H7 (cell line): ENCODE measurements at places on chromosomes 6 and 20. TPM values are rescaled to one million over a fixed set of nuclear protein-coding genes. Genes with fewer than 3 reads are reported as not detected.

Gene UNC5CL
- total RNA-seq: 4.2 and 4.3 TPM in 2 replicates

Gene SLC24A3
- total RNA-seq: 0.44 and 0.48 TPM in 2 replicates

Gene PERP
- 27.9 and 28.5 TPM in 2 replicates for total RNA-seq

Gene CBLN4
- total RNA-seq: not detected in 2 replicates

Gene KCNK15
- 0.14 TPM in 1 of 2 replicates, not detected in the other for total RNA-seq

Gene ZNF334
- total RNA-seq: 3.9 and 9.1 TPM in 2 replicates

Gene PDYN
- total RNA-seq: 0.15 and 0.52 TPM in 2 replicates

Gene WFDC12
- not detected in 2 replicates for total RNA-seq

Gene NFATC2
- 0.28 and 0.48 TPM in 2 replicates for total RNA-seq

DNA sequence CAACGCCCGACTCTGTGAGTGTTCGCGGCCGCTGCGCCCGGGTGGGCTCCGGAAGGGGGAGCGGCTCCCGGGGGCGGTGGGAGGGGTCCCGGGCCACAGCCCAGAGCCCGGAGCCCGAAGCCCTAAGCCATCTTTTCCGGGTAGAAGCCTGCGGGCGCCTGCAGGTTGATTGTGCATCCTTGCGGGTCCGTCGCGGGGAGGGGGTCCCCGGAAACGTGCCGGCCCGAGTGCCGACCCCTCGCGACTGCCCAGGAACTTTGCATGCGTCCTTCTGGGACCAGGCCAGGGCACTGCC is 413 bp downstream of the PTPRA start:
- DNase-seq: peak; percentile 88

GRCh38 chr6:158970640-158971275 is 29.2 kb downstream of the RSPH3 start:
- DNase-seq: no peak

DNA sequence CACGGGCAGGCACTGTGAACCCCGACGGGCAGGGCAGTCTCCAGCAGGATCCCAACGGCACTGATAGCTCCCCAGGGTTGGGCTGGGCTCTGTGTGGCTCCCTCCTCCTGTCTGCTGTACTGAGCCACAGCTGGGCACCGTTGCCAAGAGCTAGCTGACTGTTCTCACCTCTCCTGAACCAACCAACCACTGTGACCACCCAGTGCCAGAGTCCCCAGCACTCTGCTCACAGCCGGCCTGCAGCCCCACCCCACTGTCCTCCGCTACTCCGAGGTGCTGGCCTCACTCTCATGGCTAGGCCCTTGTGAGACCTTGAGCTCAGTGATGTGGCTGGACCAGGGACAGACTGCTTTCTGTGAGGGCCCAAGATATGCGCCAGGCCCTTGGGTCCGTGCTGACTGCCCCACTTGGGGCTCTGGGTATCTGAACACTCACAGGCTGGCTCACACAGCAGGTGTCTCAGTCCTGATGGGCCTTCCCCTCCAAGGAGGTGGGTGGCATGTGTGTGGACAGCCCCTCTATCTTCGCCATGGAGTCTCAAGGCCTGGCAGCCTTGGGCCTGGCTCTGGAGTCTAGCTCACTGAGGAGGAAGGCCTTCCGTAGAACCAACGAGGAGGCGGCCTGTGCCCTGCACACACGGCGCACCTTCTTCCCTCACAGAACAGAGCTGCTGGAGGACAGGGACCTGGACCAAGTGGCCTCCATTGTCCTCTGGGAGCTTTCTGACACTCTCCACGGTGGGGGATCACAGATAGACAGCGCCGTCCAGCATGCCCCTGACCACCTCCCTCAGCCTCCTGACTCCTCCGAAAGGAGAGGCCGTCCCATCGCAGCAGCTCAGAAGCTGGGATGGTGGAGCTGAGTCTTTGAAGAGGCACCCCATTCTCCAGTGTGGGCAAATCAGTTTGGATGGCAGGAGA is 53.5 kb downstream of the TCP11 start:
- peak; percentile 26 for DNase-seq

DNA sequence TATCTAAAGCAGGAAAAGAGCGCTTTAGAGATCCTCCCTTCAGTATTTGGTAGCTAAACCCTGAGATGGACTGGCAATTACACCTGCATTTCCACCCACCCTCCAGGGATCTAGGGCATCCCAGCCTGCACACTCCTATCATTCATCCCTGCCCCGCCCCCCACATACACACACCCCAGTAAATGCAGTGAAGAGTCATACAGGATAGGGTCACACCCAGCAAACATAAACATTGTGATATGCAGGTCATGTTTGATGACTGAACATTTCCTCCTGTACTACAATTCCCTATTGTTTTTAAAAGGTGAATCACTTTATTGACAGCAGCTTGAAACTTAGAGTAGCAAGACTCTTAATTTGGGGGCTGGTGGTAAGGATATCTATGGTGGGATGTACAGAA is 112.9 kb downstream of the FOXO3 start:
- no peak for DNase-seq

DNA sequence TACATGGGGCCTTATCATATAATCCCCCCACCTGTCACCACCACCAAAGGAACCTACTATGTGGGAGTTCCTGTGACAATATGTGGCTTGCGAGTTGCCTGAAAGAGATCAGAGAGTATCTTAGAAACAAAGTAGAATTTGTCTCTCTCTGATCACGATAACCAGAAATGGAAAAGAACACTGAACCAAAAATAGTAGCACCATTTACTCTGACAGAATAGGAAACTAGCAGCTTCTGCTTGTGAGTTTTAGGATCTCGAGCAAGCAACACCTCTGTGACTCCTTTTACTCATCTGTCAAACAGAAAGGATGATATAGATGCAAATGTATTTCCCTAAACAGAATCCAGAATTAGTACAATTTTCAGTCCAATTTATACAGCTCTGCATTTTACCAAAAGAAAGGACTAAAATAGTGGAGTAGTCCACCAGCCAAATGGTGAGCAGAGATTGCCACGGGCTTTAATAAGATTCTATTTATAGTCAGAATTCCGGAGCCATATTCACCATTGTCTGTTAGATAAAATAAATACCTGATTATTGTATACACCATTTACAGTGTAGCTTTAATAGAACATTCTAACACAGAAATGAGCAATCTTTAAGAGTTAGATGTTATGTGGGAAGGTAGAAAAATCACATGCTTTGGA is 19.9 kb upstream of the STMND1 start:
- no peak for DNase-seq

DNA sequence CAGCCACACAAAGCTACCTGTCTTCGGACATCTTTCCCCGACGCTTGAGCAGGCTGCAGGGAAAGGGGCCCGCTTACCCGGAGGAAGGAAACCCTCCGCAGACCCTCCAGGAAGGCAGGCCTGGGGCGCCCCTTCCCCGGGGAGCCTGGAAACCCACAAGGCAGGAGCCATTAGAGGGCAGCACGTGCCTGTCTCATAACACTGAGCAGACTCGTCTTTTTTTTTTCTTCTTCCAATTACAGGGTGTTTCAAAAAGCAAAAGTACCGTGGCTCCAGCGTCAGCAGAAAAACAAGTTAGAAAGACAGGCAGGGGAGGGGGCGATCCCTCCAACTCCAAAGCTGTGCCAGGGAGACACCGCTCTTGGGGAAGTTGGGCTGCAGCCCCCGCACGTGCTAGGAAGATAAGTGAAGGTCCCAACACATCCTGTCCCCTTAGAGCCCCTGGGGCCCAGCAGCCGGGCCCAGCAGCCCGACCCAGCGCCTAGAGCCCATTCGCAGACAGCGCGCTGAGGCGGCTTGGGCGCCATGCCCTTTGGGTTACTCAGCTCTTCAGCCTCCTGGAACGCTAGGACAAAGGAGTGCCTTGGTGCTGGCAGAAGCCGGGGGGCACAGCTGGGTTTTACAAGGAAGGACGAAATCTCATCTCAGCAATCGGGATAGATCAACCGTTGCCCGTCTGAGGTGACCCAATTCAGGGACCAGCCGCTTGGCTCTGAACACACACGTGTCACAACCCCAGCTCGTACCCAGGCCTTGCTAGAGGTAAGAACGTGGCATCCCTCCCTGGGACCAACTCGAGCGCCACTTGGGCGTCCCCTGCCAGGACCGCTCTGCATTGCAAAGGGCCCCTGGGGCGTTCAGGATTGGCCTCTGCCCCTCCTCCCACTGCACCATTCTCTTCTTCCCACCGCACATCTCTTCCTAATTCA is 136.3 kb downstream of the LY86 start:
- peak; percentile 82 for DNase-seq

DNA sequence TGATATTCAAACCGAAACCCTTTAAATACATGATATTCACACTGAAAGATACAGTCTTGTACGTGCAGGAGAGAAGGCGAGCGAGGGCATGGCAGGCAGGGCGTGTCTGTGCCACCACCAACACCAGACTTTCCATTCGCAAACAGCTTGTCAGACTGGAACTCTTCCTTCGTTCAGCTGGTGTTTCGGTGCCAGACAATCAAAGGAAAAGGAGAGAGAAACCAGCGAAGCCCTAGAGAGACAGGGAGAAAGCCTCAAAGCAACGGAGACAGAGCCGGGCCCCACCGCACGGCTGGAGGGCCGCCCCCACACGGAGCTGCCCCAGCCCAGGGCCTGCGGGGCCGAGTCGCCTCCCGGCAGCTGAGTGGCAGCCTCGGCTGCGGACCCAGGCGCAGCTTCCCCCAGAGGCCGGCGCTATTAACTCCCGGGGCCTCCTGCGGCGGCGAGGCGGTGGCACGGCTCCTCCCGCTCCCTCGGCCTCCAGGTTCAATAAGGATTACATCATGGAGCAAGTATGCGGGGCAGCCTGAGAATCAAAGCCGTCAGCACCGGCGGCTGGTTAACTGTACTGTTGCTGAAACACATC is 32.1 kb upstream of the NR2E1 start:
- peak; percentile 96 for DNase-seq

DNA sequence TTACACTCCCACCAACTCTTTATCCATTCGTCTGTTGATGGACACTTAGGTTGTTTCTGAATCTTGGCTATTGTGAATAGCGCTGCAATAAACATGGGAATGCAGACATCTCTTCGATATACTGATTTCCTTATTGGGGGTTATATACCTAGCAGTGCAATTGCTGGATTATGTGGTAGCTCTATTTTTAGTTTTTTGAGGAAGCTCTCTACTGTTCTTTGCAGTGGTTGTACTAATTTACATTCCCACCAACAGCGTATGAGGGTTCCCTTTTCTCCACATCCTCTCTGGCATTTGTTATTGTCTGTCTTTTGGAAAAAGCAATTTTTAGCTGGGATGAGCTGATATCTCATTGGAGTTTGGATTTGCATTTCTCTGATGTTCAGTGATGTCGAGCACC is 4.6 kb upstream of the PFDN4 start:
- DNase-seq: no peak

DNA sequence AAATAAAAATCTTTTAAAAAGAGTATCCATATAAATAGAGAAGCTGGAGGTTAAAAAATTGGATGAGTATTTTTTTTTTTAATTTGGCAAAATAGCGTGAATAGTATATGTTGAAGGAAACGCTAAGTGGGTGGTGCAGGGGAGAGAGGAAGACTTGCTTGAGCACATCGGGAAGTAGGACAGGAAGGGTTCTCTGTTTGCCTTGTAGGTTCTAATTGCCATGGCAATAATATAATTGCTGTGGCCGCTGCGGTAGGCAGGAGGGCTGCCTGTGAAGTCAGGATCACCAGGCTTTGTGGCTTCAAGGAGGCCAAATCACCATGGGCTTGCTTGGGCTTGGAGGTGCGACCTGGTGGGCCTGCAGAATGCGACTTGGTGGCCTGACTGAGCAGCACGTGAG is 35.1 kb downstream of the IGF2R start:
- no peak for DNase-seq

- DNase-seq: peak; percentile 27
Observed at GRCh38 chr6:34518669-34519365, 37.3 kb downstream of the SPDEF start.

GRCh38 chr20:35823147-35823546 is 51.3 kb downstream of the PHF20 start:
- no peak for DNase-seq

DNA sequence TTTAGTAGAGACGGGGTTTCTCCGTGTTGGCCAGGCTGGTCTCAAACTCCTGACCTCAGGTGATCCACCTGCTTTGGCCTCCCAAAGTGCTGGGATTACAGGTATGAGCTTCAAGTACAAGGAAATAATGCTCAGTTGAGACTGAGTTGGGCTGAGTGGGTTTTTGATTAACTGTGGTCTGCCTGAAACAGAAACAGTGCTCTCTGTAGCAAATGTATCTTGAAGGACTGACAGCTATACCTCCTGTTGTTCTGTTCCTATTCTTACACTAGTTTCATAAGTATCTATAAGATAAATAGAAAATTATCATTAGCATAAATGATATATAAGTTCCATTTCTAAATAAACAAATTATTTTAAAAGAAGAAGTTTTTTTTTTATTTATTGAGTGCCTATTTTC is 142.8 kb upstream of the PTPRK start:
- no peak for DNase-seq

GRCh38 chr6:161833099-161833860 is 559.4 kb upstream of the AGPAT4 start:
- no peak for DNase-seq

GRCh38 chr6:168555618-168556273 is 114.8 kb downstream of the SMOC2 start:
- peak; percentile 55 for DNase-seq

DNA sequence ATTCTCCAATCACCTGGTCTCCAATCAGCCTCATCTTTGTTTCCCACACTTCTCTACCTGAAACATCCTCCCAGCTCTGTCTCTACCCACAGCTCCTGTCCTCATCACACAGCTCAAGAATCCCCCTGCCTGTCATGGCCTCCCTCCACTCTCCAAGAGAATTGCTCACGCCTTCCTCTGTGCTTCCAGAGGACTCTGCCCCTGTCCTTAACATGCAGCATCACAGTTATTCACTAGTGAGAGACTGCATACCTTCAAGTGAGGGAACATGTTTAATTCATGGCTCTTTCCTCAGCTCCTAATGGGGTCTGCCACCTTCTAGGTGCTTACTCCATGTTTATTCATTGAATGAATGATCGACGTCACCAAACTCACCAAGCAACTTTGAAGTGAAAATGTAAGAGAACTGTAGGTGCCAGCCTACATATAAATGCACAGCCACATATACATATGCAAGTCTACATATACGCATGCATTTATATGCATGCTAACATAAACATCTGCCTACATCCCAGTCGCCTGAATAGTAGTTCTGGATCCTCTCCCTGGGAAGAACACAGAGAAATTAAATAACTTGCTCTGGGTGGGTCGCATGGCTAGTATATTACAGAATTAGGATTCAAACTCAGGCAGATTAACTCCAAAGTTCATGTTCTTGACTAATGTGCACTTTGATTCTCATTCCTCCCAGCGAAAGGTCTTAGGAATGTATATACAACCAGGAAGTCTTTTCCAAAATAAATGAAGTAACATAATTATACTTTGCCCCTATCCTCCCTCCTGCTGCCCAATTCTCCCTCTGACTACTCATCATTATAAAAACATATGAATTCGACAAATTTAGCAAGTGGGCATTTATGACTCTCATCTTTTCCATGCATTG is 295.6 kb downstream of the MAFB start:
- peak; percentile 16 for DNase-seq

DNA sequence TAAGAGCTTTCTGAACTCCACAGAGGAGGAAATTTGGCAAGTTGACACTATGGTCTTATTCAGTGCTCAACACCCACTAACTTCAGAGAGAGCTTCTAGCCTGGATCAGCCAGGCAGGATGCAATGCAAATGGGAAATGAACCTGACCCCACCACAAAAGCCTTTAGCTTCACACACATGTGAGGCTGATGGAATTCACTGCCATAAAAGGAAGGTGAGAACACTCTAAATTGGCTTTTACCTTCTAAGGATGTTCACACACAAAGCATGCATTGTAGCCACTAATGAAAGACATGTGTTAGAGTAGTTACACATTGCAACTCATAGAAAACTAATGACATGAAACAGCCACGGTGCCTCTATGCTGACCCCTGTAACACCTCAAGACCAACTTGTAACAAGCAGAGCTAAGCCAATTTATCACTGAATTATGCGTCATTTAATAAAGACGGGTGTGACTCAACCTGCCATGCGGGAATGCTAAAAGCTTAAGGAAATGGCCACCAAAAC is 262.1 kb downstream of the HACE1 start:
- DNase-seq: no peak
